ENCODE measurements at places on chromosomes 7 and 10.

DNA sequence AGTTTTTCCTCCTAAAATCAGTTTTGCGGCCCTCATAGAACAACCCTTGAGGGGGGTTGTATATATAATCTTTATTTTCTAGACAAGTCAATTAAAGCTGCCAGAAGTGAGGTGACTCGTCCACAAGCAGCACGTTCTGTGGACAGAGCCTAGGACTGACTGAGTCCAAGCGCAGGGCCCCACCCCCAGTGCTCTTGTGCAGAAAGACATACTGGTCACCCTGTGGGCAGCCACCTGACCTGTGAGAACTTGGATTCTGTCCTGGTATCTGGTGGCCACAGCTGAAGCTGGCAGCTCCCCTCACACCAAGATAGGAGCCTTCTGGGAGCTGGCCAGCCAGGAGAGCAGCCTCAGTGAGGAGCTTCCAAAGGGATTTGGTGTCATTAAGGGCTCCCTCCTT, 89.3 kb downstream of the GRK5 start:
- no peak for DNase-seq

- DNase-seq, result no peak
Measured at GRCh38 chr7:37356911-37357636, 91.6 kb downstream of the ELMO1 start.

- DNase-seq, result no peak
Measured at GRCh38 chr10:59290448-59290847, 71.9 kb downstream of the FAM13C start.

DNA sequence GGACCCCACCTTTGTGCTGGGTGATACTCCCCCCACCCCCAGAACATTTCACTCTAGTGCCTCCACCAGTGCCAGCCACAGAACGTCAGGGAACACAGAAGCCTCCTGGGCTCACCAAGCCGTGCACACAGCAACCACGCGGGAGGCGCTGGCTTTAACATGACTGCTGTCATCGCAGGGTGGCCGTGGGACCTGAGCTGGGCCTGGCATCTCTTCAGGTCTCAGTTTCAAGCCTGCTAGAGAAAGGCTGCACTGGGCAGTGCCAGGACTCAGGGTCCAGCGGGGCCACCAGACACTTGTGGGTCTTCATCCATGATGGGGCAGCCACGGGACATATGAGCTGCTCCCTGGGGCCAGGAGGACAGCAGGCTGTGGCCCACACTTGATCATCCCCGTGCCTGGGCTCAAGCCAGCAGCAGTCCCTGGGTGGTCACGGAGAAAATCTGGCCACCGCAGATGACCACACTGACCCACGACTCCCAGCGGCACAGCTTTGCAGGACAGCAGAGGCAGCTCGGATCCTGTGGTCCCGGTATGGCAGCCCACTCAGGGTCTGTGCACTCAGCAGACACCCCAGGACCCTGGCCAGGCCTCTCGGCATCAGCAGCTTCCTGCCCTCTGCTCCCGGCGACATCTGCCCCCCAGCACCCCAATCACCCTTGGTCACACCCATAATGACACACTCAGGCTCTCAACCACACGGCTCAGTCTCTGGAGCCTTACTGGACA, 44.2 kb downstream of the CAMK2B start:
- DNase-seq, result no peak

DNA sequence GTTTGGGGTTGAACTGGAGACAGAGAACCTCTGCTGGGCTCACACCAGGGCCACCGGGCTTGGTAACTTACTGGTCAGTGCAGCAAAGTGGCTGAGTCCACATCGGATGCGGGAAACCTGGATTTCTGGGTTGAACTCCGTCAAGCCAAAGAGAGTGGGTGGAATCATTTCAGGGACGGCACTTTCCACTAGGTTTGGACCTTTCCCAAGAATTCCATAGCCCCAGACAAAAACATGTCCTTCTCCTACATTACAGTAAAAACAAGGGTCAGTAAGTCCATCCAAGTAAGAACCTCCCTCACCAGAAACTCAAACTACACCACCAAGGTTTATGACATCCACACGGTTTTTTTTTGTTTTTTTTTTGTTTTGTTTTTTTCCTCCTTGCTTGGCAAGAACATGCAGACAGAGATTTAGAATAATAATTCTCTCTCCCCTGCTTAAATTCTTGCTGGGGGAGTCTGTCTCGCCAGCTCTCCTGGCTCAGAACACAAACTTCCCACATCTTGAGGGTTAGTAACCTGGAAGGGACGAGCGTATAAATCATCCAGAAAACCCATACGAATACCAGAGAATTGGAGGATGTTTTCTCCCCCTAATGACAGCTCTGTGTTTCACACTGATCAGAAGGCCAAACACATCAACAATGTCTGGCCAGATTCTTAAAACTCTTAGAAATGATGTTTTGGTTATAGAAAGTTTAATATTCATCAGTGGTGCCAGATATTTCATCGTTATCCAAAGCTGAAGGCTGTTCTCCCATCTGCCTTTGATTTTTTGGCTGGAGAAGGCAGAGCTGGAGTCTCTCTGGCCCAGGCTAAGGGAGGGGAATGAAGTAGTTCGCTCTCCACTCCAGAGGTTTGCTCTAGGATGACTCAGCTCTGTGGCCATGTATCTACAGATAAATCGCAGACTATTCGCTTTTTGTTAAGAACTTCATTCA, 17.5 kb downstream of the RCC1L start:
- no peak for DNase-seq

DNA sequence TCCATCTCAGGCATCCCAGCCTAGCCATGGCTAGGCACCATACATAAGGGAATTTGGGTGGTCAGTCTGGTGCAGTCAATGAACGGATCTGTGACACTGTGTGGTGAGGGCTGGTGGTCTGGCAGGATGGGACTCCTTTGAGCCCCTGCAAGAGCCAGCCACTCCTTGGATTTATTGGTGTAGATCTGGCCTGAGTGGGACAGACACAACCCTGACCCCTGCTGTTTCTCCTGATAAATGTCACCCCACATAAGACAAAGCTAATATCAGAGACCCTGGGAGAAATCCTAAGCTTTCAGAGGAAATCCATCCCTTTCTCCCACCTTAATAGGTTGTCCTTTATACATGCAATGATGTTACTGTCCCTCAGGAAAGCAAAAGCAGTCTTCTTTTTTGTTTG, 2.3 kb downstream of the FBXO24 start:
- no peak for DNase-seq

DNA sequence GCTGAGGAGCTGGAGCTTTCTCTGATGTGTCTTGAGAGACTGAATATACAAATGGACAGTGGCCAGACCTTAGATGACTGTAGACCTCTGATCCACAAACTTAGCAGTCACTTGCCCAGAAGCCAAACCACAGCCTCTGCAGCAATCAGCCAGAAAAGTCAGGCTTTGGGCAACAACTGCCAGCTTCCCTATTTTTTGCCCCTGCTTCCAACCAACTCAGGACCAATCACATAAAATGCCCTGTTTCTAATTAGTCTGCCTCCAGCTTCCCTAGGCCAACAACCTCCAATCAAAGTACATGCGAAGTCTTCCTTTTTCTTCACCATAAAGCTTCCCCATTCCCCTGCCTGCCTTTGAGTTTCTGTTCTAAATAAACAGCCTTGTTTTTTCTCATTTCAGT, 37.8 kb upstream of the CACUL1 start:
- DNase-seq, result no peak

GRCh38 chr7:146116521-146117222, at the start of gene CNTNAP2:
Gene CNTNAP2 (plus strand): TSS chr7:146116801. CDS start chr7:146116877, 76 bp downstream.
- peak; percentile 68 for DNase-seq

DNA sequence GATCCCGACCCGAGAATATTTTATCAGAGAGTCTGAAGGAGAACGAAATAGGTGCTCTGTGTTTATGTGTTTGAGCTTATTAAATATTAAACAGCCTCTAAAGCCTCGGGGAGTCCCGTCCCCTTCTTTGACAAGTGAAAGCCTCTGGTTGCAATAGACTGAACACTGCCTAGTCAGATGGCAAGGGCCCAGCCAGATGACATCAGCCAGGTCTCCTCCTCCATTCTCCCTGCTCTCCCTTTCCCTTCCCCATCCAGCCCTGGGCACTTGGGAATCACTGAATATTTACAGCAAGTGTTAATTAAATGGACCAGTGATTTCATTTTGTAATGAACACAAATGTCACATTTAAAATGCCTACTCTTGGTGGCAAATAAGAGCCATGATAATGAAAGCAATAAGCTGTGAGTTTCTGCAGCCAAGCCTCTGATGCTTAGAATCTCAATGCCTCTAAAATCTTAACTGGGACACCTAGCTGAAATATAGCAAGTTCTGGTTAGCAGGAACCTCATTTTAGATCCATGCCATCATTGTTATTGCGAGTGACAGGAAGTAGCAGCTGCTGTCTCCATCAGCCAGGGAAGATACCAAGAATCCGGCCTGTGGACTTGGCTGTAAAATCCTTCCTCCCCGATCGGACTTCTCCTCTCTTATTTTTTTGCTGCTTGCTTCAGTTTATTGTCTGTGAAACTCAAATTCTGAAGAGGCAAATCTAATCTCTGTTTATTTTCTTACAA, 202.1 kb downstream of the PRPF18 start:
- DNase-seq, result no peak

All from NCI-H187 treated with DMSO at 0.1 percent for 48 hours (cell line).